ENCODE measurements at places on chromosomes 4 and X. TPM values are rescaled to one million over a fixed set of nuclear protein-coding genes. Genes with fewer than 3 reads are reported as not detected.

CLCN4 gene
- total RNA-seq, result 9.3 TPM

XAGE2 gene
- total RNA-seq, result 1.0 TPM

PASD1 gene
- total RNA-seq, result not detected

ADH1C gene
- total RNA-seq, result 5.9 TPM

BEX3 gene
- total RNA-seq, result 145 TPM

SPIN4 gene
- 5.6 TPM for total RNA-seq

CLTRN gene
- 3.0 TPM for total RNA-seq

TBC1D1 gene
- total RNA-seq, result 71.1 TPM

CXCL1 gene
- total RNA-seq, result 51.7 TPM

TEX13C gene
- total RNA-seq, result not detected

FATE1 gene
- not detected for total RNA-seq

DNAAF6 gene
- 3.3 TPM for total RNA-seq

AKAP4 gene
- total RNA-seq, result not detected

CDX4 gene
- total RNA-seq, result not detected

TRPC5OS gene
- total RNA-seq, result not detected

PABPC4L gene
- 10.0 TPM for total RNA-seq

SLC4A4 gene
- total RNA-seq, result 32.4 TPM

KIF4A gene
- 0.61 TPM for total RNA-seq

GAB1 gene
- total RNA-seq, result 38.6 TPM

FAM3A gene
- total RNA-seq, result 48.6 TPM

MAPK10 gene
- 109 TPM for total RNA-seq

ZFX gene
- 56.7 TPM for total RNA-seq

ASB12 gene
- not detected for total RNA-seq

P2RY4 gene
- total RNA-seq, result 0.37 TPM

FRMD7 gene
- total RNA-seq, result not detected

CYSLTR1 gene
- total RNA-seq, result 5.4 TPM

IL21 gene
- 0.26 TPM for total RNA-seq

FRG2 gene
- not detected for total RNA-seq

HS3ST1 gene
- 15.4 TPM for total RNA-seq

ASB5 gene
- 0.31 TPM for total RNA-seq

EGFL6 gene
- total RNA-seq, result 58.7 TPM

CSAG1 gene
- not detected for total RNA-seq

AADAT gene
- 7.1 TPM for total RNA-seq

PAGE1 gene
- not detected for total RNA-seq

SATL1 gene
- total RNA-seq, result 0.06 TPM

DGKK gene
- total RNA-seq, result not detected

MAMLD1 gene
- total RNA-seq, result 6.7 TPM

MORC4 gene
- total RNA-seq, result 12.4 TPM

MFAP3L gene
- total RNA-seq, result 5.3 TPM

NDNF gene
- total RNA-seq, result 121 TPM

MAML3 gene
- total RNA-seq, result 16.4 TPM

SHOX gene
- total RNA-seq, result not detected

MID1 gene
- 25.8 TPM for total RNA-seq

LINC00632 gene
- total RNA-seq, result 106 TPM

BMX gene
- total RNA-seq, result 1.9 TPM

ITIH6 gene
- total RNA-seq, result 0.20 TPM

OTUD6A gene
- total RNA-seq, result not detected

SORCS2 gene
- 7.7 TPM for total RNA-seq

TACC3 gene
- 18.7 TPM for total RNA-seq

TMEM255A gene
- 0.54 TPM for total RNA-seq

PFKFB1 gene
- 0.17 TPM for total RNA-seq

WDR1 gene
- 116 TPM for total RNA-seq

PRRG3 gene
- 2.4 TPM for total RNA-seq

TRIM60 gene
- not detected for total RNA-seq

FAM90A26 gene
- total RNA-seq, result not detected

PTPN13 gene
- total RNA-seq, result 95.0 TPM

RBM46 gene
- not detected for total RNA-seq

NCBP2L gene
- 0.11 TPM for total RNA-seq

Measured in lung (tissue), 17 donors.